Forelimb muscle (tissue), 1 donor: ENCODE measurements at places on chromosomes 2 and 18. TPM values are rescaled to one million over a fixed set of nuclear protein-coding genes. Genes with fewer than 3 reads are reported as not detected.

DNA sequence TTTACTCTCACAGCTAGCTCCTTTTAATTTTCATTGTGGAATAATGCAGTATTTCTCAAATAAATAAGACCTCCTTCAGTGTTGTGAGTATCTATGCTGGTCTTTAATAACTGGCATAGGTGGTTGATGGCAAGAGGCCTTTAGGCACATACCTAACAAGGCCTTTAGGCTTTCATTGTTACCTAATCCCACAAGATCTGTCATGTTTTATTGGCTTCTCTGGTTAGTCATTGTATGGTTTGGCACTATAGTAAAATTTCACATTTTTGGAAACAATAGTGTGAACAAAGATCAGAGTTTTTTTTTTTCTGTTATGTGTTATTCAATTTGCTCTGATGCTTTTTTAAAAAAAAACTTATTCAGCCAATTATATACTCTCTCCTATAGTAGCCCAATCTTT is 89.8 kb upstream of the NEUROD1 start:
- DNase-seq = no peak

GRCh38 chr2:219643084-219643473 is 15.6 kb downstream of the SLC4A3 start:
- no peak for DNase-seq

GRCh38 chr2:15357922-15358321 is 203.2 kb downstream of the NBAS start:
- no peak for DNase-seq

The ABCG8 gene
- 0.09 TPM for polyA plus RNA-seq
